CD4-positive, alpha-beta T cell treated with Interferon gamma for 1 hour (primary cell): ENCODE measurements at places on chromosomes 1 and 21.

- no peak for DNase-seq
Observed at GRCh38 chr1:115677182-115677555, 35.4 kb downstream of the VANGL1 start.

- no peak for DNase-seq
Observed at GRCh38 chr1:175169286-175170018, 23.1 kb downstream of the KIAA0040 start.

DNA sequence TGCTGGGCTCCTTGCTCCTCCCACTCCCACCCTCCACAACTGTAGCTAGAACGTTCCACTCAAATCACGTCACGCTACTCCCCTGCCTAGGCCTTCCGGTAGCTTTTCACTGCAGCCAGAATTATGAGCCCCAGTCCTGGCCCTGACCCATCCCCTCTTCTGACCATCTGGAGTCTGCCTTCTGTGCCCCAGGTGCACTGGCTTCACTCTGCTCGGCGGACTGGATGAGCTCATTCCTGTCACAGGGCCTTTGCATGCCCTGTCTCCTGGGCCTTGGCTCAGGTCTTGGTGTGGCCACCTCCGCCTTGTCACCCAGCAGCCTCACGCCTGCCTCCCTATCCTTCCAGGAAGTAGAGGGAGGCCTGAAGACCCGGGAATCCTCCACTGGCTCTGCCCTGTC is 62.5 kb upstream of the ACTL8 start:
- DNase-seq, result no peak

GRCh38 chr1:67590329-67590728 is 94.7 kb upstream of the GADD45A start:
- no peak for DNase-seq
